CD14-positive monocyte (primary cell): ENCODE measurements at places on chromosomes 16 and 17.

GRCh38 chr17:44976206-44976605 lies 8.1 kb upstream of the C1QL1 start:
- DNase-seq, result no peak

DNA sequence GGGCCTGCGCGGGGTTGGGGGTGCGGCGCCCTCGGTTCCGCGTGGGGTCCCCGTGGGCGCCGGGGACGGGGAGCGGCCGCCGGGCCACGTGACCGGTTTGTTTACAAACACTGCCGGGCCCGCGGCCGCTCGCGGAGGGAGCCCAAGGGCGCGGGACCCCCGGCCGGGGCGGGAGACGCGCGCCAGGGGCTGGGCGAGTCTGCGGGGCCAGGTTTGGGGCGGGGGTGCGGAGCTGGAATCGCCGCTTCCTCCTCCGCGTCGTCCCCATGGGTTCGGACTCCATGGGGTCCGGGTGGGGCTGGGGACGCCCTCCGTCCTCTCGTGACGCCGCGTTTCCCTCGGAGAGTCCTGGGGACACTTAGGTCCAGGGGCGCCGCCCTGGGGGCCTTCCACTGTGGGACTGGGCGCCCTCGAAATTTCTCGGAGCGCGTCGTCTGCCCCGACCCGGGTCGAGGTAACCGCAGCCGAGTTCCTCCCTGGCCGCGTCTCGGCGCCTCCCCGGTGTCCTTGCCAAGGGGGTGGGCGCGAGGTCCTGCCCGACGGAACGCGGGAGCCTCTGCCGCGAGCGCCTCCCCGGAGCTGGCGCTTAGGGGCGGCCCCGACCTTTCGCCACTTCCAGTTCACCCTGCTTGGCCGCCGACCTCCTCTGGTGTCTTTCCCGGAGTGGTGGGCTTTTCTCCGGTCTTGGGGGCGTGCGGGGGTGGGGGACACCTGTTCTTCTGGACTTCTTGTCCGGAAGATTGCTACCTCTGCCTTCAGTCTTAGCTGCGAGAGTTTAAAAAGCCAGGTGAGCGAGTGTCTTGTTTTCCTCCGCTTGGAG lies 684 bp downstream of the YPEL2 start:
- DNase-seq, result peak; percentile 29

GRCh38 chr17:80169784-80170500 lies at the start of gene CARD14:
Gene CARD14 (plus strand): TSS chr17:80170030. CDS start chr17:80181439, 11,409 bp downstream.
- no peak for DNase-seq

- DNase-seq, result no peak
Observed at GRCh38 chr16:66950971-66951790, 9.9 kb upstream of the CES3 start.

DNA sequence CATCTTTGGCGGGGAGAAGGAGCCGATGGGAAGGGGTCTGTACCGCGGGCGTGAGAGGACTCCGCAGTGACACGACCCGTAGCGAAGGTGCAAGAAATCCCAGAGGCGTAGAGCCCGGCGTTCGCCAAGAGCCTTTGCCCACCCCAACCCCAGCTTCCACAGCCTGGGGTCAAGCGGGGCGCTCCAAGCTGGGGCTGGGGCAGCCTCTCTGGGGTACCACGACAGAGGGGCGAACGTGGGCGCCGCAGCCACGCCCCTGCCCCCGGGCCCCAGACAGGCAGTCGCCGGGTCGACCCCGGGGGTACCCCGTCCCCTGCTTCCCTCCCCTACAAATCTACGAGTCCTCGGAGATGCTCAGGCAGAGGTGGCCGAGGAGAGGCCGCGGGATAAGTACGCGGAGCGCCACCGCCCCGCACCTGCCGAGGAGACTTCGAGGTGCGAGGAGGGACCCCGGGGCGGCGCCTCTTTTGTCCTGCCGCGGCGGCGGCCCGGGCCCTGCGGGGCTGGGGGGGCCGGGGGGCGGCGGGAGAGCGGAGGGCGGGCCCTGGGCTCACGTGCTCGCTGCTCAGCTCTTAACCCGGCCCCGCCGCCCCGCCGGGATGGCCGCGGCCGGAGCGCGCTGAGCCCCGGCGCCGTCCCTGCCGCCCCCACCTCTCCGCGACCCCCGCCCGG lies at the start of gene ADAM11:
TSS of gene ADAM11 (plus strand) at position 575 of the 672 bp plus-strand sequence. CDS start 212 bp downstream, outside the sequence.
- no peak for DNase-seq

DNA sequence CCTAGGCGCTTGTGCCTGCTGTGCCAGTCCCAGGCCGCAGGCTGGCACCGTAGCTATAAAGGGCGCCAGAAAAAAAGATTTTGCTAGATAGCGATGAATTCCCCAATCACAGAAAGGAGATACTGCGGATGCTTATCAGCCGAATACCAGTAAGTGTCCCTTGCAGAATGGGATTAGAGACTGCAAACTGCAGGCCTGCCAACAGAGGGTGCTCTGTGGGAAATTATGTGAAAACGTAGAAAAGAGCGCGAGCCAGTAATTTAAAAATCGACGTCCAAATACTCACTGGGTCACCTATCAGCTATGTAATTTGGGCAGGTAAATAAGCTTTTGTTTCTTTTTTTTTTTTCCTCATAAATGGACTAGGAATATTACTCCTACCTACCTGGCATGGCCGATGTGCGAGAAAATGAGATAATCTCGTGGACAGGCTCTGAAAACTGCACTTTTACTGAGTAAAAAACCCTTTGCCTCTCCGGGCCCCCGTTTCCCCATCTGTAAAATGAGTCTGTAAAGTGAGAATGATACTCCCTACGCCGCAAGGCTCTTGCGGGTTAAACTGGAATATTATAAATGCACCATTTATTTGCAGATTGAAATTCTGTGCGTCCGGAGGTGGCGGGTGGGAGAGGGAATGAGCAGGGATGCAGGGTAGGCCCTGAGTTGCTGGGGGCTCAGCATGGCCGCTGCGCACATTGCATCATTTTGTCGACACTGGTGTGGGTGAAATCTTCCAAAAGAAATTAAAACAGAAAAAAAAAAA lies 1.2 kb upstream of the COG1 start:
- DNase-seq, result peak; percentile 55

- no peak for DNase-seq
Observed at GRCh38 chr16:1630450-1631213, 18.5 kb downstream of the CRAMP1 start.

DNA sequence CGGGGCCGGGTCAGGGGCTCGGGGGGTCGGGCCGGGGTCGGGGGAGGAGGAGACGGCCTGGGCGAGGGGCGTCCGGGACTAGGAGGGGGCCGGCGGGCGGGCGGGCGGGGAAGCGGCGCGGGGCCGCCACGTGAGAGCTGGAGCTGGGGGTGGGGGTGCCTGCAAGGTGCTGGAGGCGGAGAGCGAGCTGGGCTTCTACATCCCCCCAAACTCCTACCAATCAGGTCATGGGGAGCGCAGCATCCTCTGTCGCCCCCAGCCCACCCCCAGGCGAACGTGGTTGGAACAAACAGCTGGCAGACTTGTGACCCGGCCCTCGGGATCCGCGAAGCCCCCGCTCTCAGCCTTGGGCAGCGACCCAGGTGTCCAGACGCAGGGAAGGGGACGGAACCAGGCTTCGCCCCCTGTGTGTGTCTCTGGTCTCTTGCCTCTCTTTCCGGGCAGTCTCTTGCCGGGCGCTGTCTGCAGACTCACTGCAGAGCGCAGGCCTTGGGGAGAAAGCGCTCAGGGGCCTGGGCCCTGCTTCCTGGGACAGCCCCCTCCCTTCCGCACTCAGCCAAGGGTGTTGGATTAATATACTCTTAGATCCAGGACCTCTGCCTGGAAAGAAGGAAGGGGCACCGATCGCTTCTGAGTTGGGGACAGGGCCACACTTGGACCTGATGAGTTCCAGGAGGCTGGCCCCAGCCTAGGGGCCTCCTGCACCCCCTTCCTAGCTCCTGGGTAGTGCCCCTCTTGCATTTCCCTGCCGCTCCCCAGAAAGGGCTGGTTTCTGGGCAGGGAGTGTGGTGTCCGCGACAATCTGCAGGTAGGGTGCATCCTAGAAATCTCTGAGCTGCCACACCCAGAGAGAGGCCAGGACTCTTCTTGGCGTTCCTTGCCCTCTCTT lies 722 bp downstream of the RASL10B start:
- no peak for DNase-seq

DNA sequence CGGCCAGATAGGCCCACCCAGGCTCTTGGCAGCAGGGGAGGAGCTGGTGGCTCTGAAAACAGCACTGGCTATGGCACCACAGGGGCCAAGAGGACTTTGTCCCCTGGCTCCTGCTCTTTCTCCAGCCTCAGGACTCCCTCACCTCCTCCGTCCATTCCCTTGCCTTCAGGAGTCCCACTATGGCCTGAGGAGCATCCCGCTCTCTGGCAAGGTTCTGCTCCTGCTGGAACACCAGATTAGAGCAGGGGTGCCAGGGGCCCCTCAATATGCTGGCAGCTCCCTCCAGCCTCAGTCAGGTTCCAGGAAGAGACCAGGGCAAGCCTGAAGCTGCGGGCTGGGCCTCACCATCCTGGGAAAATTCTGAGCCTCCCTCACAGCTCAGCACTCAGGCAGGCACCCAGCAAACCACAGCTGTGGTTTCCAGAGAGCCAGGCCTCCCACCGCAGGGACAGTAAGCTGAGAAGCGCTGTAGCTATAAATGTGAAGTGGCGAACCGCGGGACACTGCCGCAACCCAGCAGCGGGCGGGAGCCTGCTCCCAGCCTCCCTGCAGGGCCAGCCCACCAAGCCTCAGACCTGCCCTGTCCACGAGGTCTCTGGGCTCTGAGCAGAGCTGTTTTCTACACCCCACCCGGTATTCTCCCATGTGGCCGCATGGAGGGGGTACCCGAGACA lies 25.7 kb downstream of the C17orf100 start:
- DNase-seq, result no peak

- DNase-seq, result no peak
Observed at GRCh38 chr16:1094124-1094479, 1.9 kb downstream of the C1QTNF8 start.

DNA sequence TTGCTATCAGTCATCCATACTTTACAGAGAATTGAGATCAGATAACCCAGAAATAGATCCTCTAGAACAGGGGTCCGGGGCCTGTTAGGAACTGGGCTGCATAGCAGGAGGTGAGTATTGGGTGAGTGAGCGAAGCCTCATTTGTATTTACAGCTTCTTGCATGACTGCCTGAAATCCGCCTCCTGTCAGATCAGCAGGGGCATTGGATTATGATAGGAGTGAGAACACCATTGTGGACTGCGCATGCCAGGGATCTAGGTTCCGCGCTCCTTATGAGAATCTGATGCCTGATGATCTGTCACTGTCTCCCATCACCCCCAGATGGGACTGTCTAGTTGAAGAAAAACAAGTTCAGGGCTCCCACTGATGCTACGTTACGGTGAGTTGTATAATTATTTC lies 13.0 kb upstream of the SCIMP start:
- DNase-seq, result no peak

DNA sequence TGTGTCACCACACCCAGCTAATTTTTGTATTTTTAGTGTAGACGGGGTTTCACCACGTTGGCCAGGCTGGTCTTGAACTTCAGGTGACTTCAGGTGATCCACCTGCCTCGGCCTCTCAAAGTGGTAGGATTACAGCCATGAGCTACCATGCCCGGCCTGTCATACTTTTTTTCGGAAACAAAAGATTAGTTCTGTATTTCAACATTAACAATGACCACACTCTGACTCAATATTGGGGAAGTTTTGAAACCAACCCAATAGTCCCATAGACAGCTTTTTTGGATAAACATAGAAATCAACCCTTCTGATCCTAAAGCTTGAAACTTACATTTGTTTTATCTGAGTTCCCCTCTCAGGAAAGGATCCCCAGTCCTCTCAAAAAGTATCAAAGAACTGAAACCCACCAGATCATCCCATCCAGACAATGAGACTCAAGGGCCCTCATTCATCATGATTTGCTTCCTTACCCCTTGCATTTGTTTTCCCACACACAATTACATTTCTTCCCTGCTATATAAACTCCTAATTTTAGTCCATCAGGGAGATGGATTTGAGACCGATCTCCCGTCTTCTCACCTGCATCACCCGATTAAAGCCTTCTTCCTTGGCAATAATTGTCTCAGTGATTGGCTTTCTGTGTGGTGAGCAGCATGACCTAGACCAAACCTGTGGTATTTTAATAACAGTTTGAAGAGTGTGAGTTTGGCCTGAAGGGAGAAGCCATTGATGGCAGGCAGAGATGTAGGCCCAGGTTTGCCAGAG lies 7.2 kb upstream of the AGRP start:
- peak; percentile 93 for DNase-seq

DNA sequence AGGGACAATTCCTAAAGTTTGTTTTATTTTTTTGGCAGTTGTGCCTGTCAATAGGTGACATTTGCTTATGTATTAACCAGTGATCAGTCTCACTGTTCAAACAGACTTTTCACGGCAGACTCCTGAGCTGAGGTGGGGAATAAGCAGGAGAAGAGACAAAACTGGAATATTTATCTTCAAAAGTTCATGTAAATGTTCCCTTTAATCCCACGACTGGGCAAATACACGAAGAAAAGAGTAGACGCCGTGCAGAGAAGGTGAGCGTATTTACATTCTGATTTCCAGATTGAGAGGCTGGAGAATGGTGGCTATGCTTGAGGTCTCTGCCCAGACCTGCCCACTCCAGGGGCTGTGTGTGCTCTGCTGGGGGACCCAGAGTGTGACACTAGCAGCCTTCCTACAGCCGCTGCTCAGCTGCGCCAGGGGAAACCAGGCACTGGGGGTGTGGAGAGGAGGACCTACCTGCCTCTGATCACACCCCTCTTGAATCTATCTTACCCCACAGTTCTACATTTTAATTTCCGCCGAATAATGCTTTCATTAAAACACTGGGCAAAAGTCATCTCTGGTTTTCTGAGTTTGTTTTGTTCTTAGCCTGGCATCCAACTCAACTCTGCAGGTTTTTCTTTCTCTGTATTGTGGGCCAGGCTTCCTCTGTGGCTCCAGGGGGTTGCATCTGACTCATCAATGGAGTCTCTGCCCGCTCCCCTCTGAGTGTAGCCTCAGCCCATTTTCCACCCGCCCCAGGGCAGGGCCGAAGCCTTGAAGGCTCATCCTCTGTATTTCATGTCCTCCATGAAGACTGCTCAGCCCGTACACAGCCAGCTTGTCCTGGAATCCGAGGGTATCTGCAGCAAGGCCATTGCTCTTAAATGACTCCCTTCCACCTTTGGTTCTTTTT lies 237.1 kb downstream of the NTN1 start:
- DNase-seq, result no peak

DNA sequence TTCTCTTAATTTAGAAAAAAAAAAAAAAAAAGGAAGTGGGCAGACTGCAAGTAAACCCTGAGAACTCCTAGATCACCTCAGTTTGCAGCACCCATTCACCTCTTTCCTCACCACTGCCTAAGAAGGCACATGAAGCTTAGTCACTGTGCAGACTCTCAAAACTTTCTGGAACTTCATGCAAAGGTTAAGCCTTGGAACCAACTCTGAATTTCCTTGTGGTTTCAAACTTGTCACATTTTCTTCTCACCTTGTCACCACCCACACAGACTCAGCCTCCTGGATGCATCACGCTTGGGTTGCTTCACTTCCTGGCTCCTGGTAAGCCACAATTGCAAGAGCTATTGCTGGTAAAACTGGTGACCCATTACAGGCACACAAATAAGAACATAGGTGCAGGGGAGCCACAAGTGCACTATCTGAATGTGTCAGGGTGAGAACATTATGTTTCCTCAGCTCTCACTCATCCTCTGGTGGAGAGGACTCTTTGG lies 15.0 kb upstream of the CPD start:
- DNase-seq, result peak; percentile 91

GRCh38 chr17:60392845-60393702 lies 1.1 kb upstream of the USP32 start:
- DNase-seq, result peak; percentile 53
